ENCODE measurements at places on chromosomes 6 and 20. TPM values are rescaled to one million over a fixed set of nuclear protein-coding genes. Genes with fewer than 3 reads are reported as not detected.

DNA sequence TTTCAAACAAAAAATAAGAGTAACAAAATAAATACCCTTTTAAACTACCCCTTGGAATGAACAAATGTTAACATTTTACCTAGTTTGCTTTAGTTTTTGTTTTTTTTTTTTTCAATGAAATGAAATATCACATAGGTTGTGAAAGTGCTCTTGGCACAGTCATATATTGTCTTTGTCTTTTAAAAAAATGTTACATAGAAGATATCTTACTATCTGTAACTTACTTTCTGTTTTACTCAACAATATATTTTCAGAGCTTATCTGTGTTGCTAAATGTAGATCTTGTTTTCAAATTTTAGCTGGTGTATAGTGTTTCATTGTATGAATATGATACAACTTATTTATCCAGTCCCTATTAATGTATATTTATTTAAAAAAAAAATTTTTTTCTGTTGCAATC, 8.6 kb downstream of the CEP57L1 start:
- no peak for DNase-seq

The ADGRF5 gene
- 30.2 TPM for polyA plus RNA-seq

The SIRPB2 gene
- polyA plus RNA-seq: 2.0 TPM

GRCh38 chr20:4880051-4880450, 121.3 kb downstream of the SLC23A2 start:
- no peak for DNase-seq

The PRSS35 gene
- 86.4 TPM for polyA plus RNA-seq

The SLC22A1 gene
- 0.86 TPM for polyA plus RNA-seq

The POU5F1 gene
- 1.2 TPM for polyA plus RNA-seq

- DNase-seq: no peak
Measured at GRCh38 chr20:61814726-61815125, 251.0 kb downstream of the TAF4 start.

The SLC52A3 gene
- 0.37 TPM for polyA plus RNA-seq

DNA sequence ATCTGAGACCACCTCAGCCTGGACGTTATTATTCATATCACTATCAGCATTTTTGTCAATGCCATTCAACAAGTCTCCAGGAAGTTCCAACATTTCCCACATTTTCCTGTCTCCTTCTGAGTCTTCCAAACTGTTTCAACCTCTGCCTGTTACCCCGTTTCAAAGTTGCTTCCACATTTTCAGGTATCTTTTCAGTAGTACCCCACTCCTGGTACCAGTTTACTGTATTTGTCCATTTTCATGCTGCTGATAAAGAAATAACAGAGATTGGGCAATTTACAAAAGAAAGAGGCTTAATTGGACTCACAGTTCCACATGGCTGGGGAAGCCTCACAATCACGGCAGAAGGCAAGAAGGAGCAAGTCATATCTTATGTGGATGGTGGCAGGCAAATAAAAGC, 565.5 kb downstream of the FRK start:
- DNase-seq: no peak

- peak; percentile 45 for DNase-seq
Measured at GRCh38 chr6:161011492-161012480, 20.2 kb downstream of the MAP3K4 start.

DNA sequence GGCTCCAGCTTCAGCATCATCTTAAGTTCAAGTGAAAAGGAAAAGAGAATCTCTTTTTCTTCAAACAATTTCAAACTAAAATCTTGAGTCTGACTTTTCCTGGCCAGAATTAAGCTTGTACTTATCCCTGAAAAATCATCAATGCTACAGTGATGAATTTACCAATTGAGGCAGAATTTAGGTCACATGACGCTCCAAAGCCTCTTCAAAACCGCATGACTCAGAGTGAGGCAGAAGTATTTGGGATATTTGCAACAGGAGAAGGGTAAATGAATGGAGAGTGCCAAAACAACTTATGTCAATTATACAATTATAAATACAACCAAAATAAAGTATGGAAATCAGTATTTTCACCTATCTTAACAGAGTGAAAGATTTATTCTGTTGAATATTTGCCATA, 515.5 kb downstream of the COL12A1 start:
- DNase-seq: peak; percentile 21

DNA sequence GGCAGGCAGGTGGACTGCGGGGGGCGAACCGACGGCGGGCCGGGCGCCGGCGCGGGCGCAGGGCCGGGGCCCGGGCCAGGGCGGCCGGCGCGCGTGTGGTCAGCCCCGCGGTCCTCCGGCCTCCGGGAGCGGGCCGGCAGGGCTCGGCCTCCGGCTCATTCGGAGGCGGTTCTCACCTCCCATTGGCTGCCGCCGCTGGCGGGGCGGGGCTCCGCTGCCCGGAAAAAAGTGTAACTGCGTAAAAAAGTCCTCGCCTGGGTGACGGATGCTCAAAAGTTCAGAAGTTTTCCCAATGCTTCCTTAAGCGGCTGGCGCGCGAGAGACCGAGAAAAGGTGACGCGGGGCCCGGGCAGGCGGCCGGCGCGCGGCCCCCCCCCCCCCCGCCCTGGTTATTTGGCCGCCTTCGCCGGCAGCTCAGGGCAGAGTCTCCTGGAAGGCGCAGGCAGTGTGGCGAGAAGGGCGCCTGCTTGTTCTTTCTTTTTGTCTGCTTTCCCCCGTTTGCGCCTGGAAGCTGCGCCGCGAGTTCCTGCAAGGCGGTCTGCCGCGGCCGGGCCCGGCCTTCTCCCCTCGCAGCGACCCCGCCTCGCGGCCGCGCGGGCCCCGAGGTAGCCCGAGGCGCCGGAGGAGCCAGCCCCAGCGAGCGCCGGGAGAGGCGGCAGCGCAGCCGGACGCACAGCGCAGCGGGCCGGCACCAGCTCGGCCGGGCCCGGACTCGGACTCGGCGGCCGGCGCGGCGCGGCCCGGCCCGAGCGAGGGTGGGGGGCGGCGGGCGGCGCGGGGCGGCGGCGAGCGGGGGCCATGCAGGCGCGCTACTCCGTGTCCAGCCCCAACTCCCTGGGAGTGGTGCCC, at the start of gene FOXC1:
FOXC1 (plus strand) TSS at position 268 of the 849 bp plus-strand sequence; CDS start at position 799, 531 bp downstream.
- DNase-seq: peak; percentile 81

GRCh38 chr20:24318569-24319352, 150.7 kb upstream of the SYNDIG1 start:
- DNase-seq: no peak

- no peak for DNase-seq
Measured at GRCh38 chr20:3313683-3314065, 74.7 kb upstream of the SLC4A11 start.

DNA sequence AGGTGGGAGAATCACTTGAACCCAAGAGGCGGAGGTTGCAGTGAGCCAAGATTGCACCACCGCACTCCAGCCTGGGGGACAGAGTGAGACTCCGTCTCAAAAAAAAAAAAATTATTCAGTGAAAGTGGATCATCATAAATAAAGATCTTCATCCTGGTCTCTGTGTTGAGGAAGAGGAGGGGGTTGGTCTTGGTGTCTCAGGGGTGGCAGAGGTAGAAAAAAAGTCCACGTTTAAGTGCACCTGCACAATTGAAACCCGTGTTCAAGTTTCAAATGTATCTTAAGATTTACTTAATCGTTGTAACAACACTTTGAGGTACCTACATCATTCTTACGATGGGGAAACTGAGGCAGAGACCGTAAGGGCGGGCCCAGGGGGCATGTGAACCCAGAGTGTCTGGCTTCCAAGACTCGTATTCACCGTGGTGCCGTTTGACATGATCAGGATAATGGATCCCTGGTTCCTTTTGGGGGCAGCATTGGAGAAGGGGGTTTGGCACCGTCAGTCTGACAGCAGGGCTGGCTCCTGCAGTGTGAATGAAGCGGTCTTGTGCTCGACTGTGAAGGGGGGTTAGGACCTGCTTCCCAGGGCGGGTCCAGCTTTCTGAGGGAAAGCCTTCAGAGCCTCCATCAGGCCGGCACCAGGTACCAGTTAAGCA, 32.9 kb upstream of the ID1 start:
- DNase-seq: no peak

- peak; percentile 76 for DNase-seq
Measured at GRCh38 chr20:34129518-34130162, 17.6 kb upstream of the EIF2S2 start.

- DNase-seq: peak; percentile 81
Measured at GRCh38 chr6:111759836-111760785, 113.1 kb downstream of the FYN start.

- DNase-seq: no peak
Measured at GRCh38 chr6:140073456-140073855, 699.0 kb upstream of the CITED2 start.

GRCh38 chr20:37559312-37560027, 31.8 kb upstream of the BLCAP start:
- no peak for DNase-seq

The CST8 gene
- not detected for polyA plus RNA-seq

The SMOC2 gene
- 94.5 TPM for polyA plus RNA-seq

GRCh38 chr20:38779247-38780097, 26.0 kb upstream of the PPP1R16B start:
- no peak for DNase-seq

DNA sequence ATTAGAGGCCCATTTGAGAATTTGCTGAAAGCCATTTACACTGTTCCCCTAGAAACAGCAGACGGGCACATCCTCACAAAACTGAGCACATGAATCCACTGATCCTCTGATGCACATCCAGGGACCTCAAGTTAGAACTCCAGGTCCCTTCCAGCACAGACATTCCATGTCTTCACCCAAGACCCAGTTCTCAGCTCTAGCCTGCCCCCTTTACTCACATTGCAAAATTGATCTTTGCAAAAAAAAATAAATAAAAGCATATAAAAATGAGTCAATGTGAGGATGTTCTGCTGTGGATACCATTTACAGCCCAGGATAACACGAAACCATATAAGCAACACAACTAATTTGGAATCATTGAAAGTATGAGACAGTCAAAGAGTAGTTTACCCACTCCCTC, 458.2 kb upstream of the JARID2 start:
- DNase-seq: no peak

DNA sequence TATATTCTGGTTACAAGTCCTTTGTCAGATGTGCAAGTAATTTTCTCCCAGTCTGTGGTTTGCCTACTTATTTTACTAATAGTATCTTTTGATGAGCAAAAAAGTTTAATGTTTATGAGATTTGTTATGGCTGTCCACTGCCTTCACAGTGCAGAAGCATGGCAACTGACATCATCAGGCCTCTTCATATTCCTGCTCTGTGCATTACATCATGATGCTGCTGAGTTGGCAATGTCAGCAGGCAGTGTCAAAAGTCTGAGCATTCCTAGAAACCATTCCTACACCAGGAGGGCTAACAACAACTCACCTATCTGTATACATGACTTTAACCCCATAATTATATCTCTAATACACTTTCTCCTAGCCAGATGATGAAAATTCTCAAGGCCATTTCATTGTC, 10.8 kb upstream of the OR2B2 start:
- DNase-seq: no peak

The NRM gene
- 37.7 TPM for polyA plus RNA-seq

GRCh38 chr6:151352410-151353396, 38.7 kb downstream of the ZBTB2 start:
- DNase-seq: no peak

The RAMACL gene
- 0.23 TPM for polyA plus RNA-seq

The HLA-DRB1 gene
- 12.7 TPM for polyA plus RNA-seq

The DNMT3B gene
- 4.1 TPM for polyA plus RNA-seq

DNA sequence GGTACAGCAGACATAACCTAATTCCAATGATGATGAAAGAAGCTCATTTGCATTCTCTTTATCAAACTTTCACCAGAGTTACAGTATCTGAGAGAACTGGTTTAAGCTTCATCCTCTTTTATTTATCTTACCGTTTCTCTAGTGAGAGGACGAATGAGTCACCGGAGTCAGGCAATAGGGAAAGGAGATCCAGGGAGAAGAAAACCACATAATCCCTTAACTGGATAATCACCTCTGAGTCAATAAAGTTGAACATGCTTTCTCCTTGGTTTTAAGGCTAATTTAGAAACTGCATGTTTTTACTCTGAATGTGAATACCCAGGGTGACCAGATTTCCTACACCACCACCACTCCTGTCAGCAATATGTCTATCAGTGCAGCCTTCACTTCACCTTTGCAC, 313.7 kb upstream of the TBX18 start:
- DNase-seq: no peak

The SNAP91 gene
- polyA plus RNA-seq: 0.91 TPM

- no peak for DNase-seq
Measured at GRCh38 chr6:32794510-32794909, 22.3 kb downstream of the HLA-DOB start.

The PLG gene
- 2.5 TPM for polyA plus RNA-seq

The RWDD2A gene
- polyA plus RNA-seq: 4.1 TPM

GRCh38 chr6:143130928-143131327, 70.2 kb downstream of the AIG1 start:
- DNase-seq: no peak

GRCh38 chr6:123810948-123811347, 7.3 kb downstream of the NKAIN2 start:
- no peak for DNase-seq

GRCh38 chr6:42925248-42925857, 3.9 kb upstream of the CNPY3 start:
- no peak for DNase-seq

The ARFGEF3 gene
- polyA plus RNA-seq: 1.2 TPM

DNA sequence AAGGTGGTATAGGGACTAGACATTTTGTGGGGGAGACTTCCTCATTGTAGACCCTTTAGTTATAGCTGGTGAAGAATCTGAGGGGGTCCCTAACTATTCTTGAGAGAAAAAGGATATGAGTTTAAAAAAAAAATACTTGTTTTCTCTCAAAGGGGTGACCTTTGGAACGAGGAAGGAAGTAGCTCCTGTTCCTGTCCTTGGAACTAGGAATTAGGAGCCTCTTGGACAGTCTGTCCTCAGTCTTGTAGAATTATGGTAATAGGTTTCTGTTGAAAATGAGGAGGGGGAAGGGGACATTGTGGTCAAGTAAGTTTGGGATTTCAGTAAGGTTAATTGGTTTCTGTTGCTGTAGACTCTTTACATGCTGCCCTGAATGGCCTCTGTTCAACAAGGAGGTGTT, 56.5 kb downstream of the PLEKHG1 start:
- DNase-seq: no peak

DNA sequence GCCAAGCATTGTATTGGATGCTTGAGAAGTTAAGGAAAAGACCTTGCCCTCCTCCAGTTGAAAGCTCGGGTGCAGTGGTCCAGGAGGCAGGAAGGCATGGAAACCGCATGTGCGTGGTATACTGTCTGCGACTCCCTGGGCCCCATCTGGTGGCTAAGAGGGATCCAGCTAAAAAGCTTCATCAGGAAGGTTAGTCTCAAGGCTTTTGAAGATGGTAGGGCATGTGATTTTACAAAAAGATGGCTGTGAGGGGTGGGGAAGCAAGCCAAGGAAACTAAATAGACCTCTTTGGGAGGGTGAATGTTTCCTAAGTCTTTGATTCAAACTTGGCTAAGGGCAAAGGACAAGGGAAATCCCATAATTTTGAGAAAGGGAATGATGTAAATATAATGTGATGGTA, 109.1 kb upstream of the TIAM2 start:
- no peak for DNase-seq

The CRISP2 gene
- polyA plus RNA-seq: not detected

The SEMG1 gene
- polyA plus RNA-seq: not detected

DNA sequence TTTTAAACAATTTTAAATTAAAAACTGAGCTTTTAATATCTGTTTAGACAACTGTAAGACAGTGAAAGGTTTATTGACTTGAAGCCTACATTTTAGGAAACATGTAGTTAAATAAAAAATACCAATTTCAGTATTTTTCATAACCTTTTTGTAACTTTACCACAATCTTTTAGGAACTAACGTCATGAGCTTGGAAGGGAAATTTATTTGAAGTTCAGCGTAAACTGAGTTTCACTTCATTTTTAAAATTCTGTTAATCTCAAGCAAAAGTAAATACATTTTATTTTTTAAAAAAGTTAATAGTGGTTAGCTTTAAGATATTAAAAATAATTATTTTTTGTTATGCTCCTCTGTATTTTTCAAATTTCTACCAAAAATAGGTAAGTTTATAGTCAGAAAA, 5.5 kb downstream of the CST7 start:
- no peak for DNase-seq

Data from muscle of back (tissue), 13 donors.